ENCODE measurements at places on chromosomes 5 and 9. TPM values are rescaled to one million over a fixed set of nuclear protein-coding genes. Genes with fewer than 3 reads are reported as not detected.

GRCh38 chr9:13524245-13524644, 244.8 kb upstream of the MPDZ start:
- DNase-seq = no peak

DNA sequence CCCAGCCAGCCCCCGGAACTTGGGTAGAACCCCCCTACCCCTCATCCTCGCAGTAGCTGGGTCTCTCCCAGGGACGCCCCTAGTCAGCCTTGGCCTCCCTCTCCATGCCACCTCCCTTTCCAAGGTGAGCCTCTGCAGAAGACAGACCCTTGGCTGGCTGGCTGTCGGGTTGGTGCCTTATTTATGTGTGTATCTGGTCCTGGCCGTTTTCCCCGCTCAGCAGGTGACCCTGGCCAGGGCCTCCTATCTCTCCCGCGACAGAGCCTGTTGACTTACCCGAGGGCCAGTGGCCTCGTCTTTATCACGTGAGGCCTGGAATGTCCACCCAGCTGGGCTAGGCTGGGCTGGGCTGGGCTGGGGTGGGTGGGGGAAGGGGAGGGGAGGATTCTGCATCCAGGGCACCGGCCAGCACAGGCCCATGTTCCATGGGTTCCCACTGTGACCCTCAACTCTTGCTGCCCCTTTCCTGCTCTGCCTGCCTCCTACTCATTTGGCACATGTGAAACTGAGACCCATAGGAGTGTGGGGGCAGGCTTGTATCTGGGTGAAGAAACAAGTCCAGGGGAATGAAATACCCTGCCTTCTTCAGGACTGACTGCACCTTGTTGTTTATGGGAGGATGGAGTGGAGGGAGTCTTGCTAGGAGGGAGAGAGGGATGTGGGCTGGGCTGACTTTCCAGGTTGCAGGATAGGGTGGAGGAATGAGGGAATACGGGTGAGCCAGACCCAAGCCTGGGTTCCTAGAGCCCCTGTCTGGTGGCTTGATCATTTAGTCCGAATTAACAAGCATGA, 3.1 kb downstream of the CXXC5 start:
- peak; percentile 86 for DNase-seq

GRCh38 chr5:143534761-143535154, 131.3 kb upstream of the NR3C1 start:
- DNase-seq = no peak

DNA sequence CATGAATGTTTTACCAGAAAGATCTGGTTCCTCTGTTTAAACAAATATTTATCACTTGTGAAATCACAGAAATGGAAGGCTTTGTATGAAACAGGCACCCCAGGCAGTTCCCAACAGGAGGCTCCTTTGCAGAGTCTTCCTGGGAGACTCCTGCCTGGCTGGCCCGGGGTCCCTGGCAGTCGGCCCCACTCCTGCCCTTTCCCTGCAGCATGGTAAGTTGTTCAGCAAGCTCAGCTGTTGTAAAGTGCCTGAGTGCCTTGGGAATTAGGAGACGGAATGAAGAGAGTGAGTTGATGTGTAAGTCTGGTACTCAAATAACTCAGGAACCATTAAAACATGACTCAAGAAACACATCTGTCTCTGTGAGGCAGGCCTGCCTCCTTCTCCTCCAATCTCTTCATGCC, 17.5 kb upstream of the LHFPL2 start:
- DNase-seq = no peak

GRCh38 chr9:3736161-3736560, 210.4 kb upstream of the RFX3 start:
- DNase-seq = no peak

DNA sequence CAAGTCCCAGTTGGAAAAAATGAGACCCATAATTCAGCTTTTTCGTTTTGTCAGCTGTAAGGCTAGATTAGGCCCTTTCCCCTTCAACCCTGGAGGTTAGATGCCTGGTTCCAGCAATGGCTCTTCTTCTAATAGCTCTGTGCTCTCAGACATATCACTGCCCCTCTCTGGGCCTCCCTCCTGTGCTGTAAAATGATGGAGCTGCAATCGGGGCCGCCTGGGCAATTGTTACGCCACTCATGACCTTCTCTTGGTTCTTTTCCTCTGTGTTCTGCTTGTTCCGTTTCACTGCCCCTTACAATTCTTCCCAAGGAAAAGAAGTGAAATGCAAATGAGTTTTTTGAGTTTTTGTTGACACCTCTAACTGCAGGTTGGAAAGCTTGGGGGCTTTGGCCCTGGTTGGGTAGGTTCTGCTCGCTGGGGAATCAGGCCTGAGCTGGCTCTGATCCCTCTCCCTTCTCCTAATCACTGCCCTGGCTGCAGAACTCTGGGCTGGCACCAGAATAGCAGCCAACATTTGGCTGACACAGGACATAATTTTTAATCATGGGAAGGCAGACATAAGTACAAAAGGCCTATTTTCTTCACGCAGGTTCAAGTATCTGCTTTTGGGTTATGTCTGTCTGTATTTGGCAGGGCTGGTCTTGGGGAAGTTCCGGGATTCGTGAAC, 110.9 kb downstream of the FOXD1 start:
- DNase-seq = no peak

- no peak for DNase-seq
These were observed 36.5 kb upstream of the TENT4A start for GRCh38 chr5:6676702-6677101.

GRCh38 chr9:77772646-77773045, 124.5 kb upstream of the GNA14 start:
- DNase-seq = no peak

- DNase-seq = no peak
These were observed 68.1 kb downstream of the MAMDC2 start for GRCh38 chr9:70111641-70112236.

DNA sequence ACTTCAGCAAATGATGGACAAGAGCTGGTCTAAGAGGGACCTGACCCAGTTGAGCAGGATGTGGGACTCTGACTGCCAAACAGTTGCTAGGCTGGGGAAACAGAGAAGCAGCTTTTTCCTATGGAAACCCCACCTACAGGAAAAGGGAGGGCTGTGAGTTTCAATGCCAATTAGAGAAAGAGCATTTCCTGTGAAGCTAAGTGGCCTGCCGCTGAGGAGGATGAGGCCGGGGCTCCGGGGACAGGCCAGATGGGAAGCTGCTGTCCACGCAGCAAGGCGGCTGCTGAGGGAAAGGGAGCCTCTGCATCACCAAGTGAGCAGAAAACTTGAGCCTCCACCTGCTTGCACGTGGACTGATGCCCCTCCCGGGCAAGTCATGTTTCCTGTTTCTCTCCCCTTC, at the start of gene PCDH12:
TSS of gene PCDH12 (minus strand) at position 90 of the 400 bp plus-strand sequence. CDS start 351 bp downstream, outside the sequence.
- DNase-seq = peak; percentile 81

DNA sequence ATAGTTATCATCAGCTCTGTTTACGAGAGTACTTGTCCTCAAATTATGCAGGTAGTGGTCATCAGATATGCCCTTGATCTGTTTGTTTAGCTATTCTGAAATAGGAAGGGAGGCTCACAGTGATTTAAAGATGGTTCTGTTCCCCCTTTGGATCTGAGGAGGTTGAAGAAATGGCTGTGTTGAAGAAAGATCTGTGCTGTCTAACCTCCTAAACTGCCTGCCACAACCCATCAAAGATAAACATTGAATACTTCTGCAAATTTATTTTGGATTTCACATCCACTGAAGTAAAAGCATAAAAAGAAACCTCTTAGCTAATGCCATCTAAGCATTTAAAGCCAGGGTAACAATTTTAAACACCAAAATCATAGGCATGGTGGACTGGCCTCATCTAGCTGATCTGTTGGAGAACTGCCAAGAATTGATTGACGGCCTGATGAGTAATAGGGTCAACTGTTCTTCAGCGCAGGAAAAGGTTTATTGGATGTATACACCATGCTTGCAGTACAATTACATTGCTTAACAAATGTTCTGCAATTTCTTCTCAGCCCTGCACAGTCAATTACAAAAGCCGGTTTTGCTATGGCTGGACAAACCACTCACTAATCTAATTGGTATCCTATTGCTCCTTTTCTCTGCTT, 97.6 kb downstream of the SEMA6A start:
- DNase-seq = no peak

GRCh38 chr9:79928661-79929223, 357.0 kb downstream of the TLE4 start:
- no peak for DNase-seq

DNA sequence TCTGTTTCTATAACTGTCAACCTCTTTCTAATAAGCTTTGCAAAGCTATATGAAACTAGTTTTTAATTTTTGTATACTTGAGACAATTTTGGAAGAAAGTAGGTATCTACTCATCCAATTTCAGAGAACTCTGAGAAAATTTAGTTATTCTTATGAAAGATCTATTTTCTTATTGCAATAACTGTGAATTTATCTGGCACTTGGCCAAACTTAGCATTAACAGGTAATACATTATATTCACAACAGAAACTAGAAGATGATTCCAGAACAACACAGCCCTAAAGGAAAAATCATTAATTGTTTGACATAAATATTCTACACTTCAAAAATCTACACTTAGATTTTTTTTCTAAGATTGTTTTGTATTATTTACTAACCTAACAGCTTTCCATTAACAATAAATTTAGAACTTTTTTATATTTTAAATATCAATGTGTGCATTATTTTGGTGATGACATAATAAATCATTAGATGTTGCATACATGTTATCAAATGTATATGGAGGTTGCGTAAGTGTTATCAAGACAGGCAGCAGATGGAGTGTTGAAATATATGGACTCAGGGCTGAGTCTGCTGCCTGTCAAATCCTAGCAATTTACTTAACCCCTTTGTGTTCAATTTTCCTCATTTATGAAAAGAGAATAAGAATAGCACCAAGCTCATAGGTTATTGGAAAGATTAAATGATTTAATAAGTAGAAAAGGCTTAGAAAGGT, 141.8 kb downstream of the MUSK start:
- DNase-seq = no peak

GRCh38 chr5:159061834-159062474, 37.8 kb downstream of the EBF1 start:
- no peak for DNase-seq

DNA sequence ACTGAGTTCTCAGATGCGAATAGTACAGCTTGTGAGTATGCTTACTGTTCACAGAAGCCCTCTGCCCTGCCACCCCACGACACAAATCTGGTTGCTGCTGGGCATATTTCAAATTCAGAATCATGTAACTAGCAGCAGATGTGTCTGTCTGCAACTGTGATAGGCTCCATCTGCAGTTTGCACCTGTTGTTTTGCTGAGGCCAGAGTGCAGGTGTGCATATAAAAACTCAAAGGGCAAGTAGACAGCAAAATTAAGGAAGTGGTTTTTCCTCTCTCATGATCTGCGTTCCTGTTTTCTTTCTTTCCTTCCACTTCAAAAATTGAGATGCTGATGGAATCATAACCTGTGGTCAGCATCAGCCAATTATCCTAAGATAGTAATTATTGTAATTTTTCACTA, 1000.5 kb downstream of the PTPRD start:
- DNase-seq = no peak

- no peak for DNase-seq
These were observed 62.5 kb downstream of the MVB12B start for GRCh38 chr9:126388964-126389708.

DNA sequence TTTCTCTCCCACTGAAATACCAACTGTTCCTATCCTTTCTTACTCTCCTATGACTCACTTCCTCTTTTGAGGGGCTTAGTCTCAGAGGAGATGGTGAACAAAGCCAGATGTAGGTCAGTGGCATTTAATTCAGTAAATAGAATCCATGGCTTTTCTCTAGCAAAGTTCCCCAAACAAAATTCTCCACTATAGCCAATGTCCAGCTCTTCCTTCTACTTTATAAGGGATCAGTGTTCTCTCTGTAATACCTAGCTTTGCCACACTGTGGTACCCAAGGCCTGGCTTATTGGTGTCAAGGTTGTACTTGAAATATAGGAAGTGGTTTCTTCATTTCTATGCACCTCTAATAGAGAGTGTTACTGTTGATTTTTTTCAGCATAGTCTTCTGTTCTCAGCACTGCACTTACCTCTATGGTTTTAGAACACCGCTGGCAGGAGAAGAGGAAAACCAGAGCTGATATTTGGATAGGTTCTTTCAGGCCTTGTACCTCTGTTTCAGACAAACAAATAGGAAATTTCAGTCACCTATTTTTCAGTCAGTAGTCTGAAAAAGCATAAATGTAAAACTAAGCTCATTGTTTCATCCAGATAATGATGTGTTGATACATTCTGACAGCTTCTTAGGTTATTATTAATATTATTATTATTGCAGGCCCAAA, 40.6 kb upstream of the ITGA2 start:
- peak; percentile 51 for DNase-seq

DNA sequence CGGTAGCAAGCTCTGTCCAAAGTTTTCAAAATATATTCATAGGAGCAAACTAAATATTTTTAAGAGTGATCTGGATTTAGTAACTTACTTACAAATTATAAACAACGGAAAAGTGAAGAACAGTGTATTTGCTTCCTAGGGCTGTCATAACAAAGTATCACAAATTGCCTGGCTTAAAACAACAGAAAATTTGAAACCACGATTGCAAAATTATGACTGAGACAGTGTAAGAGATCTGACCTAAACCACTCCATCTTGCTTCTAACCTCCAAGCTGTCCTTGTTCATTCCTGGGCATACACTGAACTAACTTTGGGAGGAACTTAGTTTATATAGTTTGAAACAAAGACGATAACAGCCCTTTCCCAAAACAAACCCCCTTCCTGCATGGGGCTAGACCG, 202.0 kb upstream of the CDH6 start:
- DNase-seq = no peak

- DNase-seq = no peak
These were observed 2252.4 kb downstream of the MAT2B start for GRCh38 chr5:165757791-165758190.

GRCh38 chr5:154147666-154148065, 42.9 kb upstream of the GALNT10 start:
- no peak for DNase-seq

DNA sequence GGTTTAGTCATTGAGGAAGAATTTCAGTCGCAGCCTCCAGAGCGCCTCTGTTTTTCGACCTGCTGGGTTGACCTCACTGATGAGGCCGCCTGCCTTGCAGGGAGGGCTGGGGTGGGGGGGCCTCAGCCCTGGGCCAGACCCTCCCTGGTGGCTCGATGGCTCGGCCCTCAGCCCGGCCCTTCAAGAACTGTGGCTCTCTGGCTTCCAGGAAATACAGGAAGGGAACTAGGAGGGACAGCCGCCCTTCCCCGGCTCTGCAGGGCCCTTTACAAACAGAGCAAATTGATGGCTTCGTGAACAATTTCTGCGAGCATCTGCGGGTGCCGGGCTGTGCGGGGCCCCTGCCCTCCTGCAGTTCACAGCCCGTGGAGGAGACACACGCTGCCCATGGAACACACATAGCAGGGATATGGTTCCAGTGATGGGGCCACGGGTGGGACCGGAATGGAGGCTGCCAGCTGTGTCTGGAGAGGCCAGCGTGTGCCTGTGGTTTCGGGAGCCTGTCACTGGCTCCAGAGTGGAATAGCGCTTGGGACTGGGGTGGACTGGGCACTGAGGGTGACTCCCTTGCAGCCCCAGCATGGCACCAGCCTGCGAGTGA, 39.6 kb downstream of the COL5A1 start:
- DNase-seq = peak; percentile 76

Gene FRMD3
- 75.1 TPM for total RNA-seq

Gene PCDHA7
- 0.12 TPM for total RNA-seq

Gene MRPL22
- total RNA-seq = 54.9 TPM

Gene RARS1
- 48.3 TPM for total RNA-seq

Gene CYLC2
- not detected for total RNA-seq

Gene ARL14EPL
- not detected for total RNA-seq

Gene OR1Q1
- not detected for total RNA-seq

Gene TMEM252
- total RNA-seq = not detected

Gene PCDHB15
- total RNA-seq = 6.2 TPM

Gene IFNE
- not detected for total RNA-seq

Gene SMC2
- total RNA-seq = 20.4 TPM

Gene RFX3
- total RNA-seq = 9.9 TPM

All from right cardiac atrium (tissue), 5 donors.